ENCODE measurements at places on chromosomes 3 and 15.

DNA sequence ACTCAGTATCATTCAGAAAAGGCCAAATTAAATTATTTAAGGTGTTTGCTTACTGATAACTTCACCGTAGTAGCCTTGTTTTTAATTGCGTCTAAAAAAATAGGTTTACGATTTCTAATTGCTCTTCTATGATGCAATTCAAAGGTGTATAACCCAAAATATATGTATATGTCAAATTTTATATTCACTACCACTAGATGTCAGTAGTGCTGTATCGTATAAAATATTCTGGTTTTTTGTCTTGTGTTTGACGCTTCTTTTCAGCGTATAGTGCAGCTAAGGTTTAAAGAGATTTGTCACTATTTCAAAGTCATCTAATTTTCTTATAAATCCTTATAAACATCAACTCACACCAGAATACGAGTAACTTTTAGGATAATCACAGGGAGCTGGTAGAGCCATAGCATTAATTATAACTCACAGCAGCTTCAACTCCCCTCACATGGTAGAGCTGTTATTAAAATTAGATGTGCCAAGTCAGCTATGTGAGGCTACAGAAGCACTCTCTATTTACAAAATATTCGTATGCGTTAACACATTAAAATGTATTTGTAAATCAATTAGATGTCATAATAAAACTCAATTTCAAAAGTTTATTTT lies 3.5 kb downstream of the PFN2 start:
- no peak for DNase-seq

DNA sequence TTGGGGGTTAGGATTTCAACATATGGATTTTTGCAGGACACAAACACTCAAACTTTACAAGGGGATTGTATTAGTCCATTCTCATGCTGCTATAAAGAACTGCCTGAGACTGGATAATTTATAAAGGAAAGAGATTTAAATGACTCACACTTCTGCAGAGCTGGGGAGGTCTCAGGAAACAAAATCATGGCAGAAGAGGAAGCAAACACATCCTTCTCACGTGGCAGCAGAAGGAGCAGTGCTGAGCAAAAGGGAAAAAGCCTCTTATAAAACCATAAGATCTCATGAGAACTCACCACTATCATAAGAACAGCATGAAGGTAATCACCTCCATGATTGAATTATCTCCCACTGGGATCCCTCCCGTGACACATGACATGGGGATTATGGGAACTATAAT lies 1183.1 kb downstream of the ZPLD1 start:
- no peak for DNase-seq

DNA sequence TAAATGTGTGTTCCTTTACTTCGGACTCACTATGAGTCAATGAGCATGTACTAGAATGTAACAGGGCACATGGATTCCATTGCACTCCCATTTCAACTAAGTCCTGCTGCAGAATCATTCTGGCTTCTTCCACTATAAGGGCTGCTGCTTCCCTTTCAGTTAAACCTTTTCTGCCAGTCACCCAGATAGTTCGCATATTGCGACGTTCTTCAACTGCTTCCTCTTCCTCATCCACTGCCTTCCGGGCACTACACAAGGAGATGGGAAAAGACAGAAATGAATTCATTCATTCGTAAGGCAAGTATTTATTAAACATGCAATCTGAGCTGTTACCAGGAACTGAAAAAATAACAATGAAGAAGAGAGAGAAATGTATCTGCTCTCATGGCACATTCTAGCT lies 55.6 kb downstream of the POLQ start:
- DNase-seq, result no peak

DNA sequence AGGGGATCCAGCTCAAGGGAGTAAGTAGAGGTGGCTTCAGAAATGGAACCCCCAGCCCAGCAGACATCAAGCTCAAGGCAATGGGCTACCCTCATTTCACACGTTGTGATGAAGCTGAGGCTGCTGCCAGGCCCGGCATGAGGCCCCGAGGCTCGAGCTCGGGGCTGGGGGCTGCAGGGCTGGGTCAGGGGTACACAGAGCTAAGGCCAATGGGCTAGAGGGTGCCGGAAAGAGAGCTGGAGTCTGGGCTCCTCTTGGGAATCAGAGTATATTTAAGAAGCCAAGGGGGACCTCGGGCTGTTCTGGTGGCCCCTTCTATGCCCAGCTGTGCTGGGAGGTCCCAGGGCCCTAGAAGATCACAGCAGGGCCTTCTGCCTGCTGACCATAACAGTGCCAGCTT lies 7.4 kb downstream of the PRSS50 start:
- DNase-seq, result no peak

- DNase-seq, result no peak
These were observed 71.9 kb downstream of the SMAD3 start for GRCh38 chr15:67137319-67137718.
